ENCODE measurements at places on chromosomes 12 and 14. TPM values are rescaled to one million over a fixed set of nuclear protein-coding genes. Genes with fewer than 3 reads are reported as not detected.

Gene MAPK1IP1L
- 66.6 TPM for total RNA-seq

DNA sequence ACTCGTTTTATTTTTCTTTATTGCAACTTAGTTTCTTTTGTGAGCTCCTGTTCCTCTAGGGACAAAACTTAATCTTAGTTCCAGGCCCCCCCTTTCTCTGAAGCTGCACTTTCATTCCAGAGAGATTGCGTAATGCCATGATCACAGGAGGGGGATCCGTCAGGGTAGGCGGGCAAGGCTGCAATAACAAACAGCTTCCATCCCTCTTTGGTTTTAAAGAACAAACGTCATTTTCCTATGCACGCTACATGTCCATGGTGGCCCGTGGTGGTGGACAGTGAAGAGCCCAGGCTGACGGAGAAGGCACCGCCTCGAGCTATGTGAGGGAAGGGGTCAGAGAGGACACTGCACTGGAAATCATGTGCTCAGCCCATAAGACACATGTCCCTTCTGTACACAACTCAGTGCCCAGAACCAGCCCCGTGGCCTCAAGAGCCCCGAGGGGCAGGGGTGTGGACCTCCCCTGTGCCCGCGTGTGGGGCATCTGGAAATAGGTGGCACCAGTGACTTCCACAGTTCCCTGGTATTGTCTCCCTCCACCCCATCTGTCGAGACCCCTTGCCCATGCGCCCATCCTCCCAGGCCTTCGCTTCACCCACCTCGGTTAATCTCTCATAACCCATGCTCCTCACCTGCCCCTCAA is 161.4 kb downstream of the ADGRD1 start:
- ATAC-seq: peak; percentile 10

Gene PRR4
- total RNA-seq: 1.9 TPM

Gene ZDHHC22
- not detected for total RNA-seq

DNA sequence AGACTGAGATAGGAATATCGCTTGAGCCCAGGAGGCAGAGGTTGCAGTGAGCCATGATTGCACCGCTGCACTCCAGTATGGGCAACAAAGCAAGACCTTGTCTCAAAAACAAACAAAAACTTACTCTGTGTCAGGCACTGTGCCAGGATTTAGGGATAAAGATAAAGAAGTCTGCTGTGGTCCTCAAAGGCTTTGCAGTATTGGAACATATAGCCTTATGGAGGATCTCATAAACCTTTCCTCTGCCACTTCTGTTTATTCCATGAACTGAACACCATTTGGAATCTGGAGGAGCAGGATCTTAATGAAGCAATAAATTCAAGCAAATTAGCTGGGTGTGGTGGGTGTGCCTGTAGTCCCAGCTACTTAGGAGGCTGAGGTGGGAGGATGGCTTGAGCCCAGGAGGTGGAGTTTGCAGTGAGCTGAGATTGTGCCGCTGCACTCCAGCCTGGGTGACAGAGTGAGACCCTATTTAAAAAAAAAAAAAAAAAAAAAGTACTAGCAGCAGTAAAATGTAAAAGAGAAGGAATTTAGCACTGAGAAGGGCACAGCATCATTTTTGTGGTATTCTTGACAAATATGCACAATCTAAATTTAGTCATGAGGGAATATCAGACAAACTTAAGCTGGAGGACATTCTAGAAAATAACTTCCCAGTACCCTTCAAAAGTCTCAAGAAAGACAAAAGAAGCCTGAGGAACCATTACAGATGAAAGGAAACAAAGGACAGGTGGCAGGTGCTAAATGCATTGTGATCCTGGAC is 27.1 kb downstream of the BMAL2 start:
- ATAC-seq: no peak

GRCh38 chr12:46360908-46361666 is 11.5 kb downstream of the SLC38A2 start:
- ATAC-seq: no peak

Gene ENDOU
- 1.9 TPM for total RNA-seq

DNA sequence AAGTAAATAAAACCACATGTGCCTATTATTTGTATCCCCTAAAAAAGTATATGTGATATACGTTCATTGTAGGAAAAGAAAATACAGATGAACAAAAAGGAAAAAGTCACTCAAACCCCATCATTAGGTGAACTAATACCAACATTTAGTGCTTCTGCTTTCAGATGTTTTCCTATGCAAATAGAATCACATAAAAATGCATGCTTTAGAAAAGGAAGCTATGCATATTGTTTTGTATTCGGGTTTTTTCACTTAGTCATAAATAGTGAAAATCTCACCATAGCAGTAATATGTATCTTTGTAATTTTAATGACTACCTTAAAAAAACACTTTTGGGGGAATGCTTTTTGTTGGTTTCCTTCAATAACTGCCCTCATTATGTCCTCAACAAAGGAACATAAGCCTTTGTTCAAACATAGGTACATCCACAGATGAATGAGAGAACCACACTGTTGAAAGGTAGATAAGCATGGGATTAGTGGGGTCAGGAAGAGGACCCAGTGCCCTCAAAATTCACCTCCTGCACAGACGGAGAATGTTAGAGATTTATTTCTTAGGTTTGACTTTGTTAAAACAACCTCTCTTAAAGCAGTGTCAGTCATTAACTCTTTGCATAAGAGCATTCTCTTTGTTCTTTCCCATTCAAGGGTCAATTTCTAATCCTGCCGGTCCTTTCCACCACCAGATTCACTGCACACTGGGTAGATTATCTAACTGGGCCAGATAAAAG is 6.5 kb downstream of the AMDHD1 start:
- ATAC-seq: no peak

Gene OR10P1
- not detected for total RNA-seq

Data from gastroesophageal sphincter (tissue), 4 donors.